ENCODE measurements at places on chromosomes 16 and 17.

- no peak for DNase-seq
These were observed 2.0 kb downstream of the TMEM11 start for GRCh38 chr17:21211825-21212479.

DNA sequence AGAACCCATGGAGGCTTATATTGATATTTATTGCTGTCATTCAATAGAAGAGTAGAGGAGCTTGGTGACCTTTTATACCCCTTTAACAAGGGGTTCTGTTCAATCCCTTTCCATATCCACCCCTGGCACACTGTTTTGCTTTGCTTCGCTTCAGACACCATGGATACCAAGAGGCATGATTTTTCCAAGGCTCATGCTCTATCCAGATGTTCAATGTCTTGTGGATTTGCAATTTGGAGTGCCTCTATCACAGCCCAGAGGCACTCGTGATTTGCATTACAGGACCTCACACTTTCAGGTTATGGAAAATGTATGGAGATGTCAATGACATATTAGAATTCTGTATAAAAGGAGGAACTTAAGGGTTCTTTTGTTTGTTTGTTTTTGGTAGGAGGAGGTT, 21.5 kb downstream of the CFAP20 start:
- no peak for DNase-seq

GRCh38 chr17:55272711-55273578, 8.2 kb downstream of the HLF start:
- DNase-seq: no peak

DNA sequence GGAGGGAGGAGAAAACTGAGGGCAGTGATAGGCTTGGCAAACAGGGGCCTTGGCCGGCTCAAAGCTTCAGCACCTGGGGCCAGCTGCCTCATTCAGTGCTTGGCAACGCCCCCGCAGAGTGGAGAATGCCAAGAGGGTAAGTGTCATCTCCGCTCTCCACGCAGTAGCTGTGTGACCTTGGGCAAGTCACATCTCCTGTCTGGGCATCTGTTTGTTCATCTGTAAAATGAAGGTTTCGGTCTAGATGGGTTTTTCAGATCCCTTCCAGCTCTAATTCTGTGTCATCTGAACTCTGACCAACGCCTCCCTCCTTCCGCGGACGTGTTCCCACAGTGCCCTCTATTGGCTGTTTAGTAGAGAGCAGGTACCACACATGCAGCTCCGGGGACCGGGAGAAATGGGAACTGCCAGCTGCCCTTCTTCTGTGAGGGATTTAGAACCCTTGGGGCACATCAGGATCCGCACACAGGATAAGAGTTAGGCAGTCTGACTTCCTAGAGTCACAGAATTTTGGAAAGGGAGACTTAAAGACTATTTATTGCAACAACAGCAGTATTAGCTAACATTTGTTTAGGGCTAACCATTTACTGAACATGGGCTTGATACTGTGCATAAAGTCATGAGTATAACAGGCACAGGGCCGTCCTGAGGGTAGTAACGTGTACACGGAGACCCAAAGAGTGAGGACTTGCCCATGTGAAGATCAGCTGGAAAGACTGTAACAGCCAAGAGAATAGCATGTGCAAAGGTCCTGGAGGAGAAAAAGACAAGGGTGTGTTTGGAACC, 26.8 kb downstream of the GP2 start:
- DNase-seq: peak; percentile 51

DNA sequence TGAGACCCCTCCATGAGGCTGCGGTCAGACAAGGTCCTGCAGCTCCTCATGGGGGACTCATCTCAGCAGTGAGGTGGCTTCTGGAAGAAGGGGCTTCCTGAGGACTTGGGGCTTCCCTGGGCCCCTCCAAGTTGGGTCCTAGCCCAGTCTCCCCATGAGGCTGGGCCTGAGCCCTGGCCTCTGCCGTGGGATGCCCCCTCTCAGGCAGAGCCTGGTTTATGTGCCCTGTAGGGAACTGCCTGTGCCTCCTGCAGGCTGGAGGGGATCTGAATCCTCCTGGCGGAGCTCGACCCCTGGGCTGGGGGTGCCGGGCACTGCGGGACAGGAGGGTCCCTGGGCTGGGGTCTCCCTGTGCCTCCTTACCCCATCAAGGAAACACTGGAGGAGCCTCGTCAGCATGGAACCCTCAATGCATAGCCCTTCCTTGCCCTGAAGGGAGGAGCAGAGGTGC, 45.8 kb downstream of the TNFRSF13B start:
- no peak for DNase-seq

DNA sequence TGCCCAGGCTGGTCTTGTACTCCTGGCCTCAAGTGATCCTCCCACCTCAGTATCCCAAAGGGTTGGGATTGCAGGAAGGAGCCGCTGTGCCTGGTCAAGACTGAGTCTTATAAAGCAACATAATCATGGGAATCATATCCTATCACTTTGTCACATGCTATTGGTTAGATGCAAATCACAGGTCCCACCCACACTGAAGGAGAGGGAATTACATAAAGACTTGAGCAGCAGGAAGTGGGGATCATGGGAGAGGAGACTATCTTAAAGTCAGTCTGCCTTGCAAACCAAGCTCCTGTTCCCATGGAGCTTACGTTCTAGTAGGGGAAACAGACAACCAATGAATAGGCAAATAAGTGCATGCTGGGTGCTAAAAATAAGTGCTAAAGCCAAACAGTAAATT, 28.3 kb upstream of the TENT4B start:
- DNase-seq: no peak

- DNase-seq: no peak
These were observed 60.0 kb upstream of the CDC42EP4 start for GRCh38 chr17:73371836-73372235.

GRCh38 chr17:1714980-1715802, 5.0 kb upstream of the TLCD2 start:
- peak; percentile 63 for DNase-seq

DNA sequence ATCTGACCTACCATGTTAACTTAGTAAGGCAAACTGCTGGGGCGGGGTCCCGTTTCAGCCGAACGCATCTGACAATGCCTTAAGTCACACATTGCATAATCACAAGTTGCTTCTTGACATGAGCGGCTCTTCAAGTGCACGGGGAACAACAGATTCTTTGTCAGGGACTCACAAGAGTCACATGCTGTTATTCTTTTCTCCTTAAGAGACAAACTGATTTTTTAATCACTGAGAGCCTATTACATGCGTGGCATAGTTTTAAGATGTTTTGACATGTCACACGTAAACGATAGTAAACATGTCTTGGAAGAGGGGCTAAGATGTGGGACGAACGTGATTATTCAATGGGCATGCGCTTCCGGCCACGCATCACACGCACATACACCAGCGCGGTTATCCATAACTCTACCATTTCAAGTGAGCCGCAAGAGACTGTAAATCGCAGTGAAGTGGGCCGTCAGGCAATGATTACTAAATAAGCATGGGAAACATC, 63.4 kb downstream of the ADCY9 start:
- DNase-seq: no peak

DNA sequence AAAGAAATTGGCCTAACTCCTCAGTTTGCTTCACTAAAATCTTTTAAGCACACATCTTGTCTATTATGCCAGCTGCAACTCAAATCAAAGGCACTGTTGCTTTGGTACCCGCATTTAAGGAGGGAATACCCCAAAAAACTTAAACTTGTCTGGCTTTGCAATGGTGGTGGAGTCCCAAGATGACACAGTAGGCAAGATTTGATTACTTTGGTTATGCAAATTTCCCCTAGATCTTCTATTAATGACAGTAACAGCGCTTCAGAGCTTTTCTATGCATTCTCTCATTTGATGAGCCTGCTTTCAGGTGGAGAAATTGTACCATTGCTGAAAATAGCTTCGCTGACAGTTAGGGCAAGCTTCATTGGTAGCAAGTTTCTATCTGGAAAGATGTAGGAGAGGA, 27.2 kb downstream of the WWOX start:
- DNase-seq: no peak

All from stimulated activated CD8-positive, alpha-beta memory T cell treated with anti-CD3 and anti-CD28 coated beads, Interleukin-4, amount 100 ng/mL, for 48 hours (primary cell).